ENCODE measurements at places on chromosomes 13 and 19.

DNA sequence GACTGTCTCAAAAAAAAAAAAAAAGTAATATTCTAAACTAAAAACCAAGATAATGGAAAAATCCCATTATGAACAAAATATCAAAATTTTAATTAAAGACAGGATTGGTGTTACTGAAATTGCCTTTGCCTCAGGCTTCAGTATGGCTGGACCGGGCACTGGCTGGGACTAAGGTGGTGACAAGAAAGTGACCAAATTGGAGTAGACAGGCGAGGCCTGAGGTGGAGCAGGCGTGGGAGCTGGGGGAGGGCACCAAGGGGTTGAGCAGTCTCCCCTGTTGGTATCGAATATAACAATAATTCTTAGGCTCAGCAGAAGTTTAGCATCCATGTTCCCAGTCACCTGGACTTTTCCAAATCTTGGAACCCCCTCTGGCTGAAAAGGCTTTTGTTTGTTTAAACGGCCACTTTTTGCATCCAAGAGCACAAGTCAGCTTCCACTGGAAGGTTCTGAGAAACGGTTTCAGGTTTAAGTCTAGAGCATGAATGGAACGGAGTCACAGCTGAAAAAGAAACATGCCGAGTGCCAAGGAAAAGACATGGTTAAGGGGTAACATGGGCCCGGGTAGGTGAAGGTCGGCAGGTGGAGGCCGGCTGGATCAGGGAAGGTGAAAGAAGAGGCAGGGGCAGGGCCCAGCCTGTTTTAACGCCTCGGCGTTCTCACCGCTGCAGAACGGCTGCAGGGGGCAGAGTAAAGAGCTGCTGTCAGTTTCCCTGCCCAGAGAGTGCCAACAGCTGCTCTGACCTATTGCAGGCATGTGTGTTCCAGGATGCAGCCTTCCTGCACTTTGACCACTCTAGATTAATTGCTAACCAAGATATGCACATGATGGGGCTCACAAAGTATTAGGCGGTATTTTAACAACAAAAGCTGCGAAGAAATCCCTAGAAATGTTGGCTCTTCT is 104.4 kb downstream of the TM9SF2 start:
- DNase-seq, result peak; percentile 25

DNA sequence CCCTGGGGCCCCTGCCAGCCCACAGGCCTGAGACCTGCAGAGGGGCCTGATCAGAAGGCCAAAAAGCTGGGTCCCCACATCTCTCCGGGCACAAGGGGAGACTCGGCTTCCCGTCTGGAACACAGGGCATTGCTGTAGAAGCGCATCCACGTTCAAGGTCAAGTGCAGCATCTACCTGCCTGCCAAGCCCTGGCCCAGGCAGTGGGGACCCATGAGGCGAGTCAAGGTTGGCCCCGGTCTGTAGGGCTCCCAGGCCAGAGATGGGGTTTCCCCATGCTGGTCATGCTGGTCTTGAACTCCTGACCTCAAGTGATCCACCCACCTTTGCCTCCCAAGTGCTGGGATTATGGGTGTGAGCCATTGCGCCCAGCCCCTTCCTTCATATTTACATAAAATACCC is 13.5 kb upstream of the COMP start:
- no peak for DNase-seq

- no peak for DNase-seq
Observed at GRCh38 chr13:106121173-106121754, 414.2 kb downstream of the EFNB2 start.

- DNase-seq, result no peak
Observed at GRCh38 chr13:99526549-99526948, 25.3 kb downstream of the TM9SF2 start.
